ENCODE measurements at places on chromosomes 4 and X. TPM values are rescaled to one million over a fixed set of nuclear protein-coding genes. Genes with fewer than 3 reads are reported as not detected.

The CXorf49 gene
- polyA plus RNA-seq: not detected

The SH3BGRL gene
- 181 TPM for polyA plus RNA-seq

The CLDN34 gene
- not detected for polyA plus RNA-seq

The LONRF3 gene
- polyA plus RNA-seq: not detected

The PGAM4 gene
- 0.55 TPM for polyA plus RNA-seq

The IRS4 gene
- not detected for polyA plus RNA-seq

The L1CAM gene
- polyA plus RNA-seq: 1.4 TPM

The ETFDH gene
- polyA plus RNA-seq: 21.7 TPM

The BMPR1B gene
- polyA plus RNA-seq: 0.53 TPM

The FAM156A gene
- 38.3 TPM for polyA plus RNA-seq

The TLR2 gene
- not detected for polyA plus RNA-seq

The GABRA4 gene
- 0.45 TPM for polyA plus RNA-seq

The BMP3 gene
- polyA plus RNA-seq: 0.02 TPM

The SRPX gene
- polyA plus RNA-seq: 21.4 TPM

The EDA gene
- polyA plus RNA-seq: 0.56 TPM

The ZIC3 gene
- polyA plus RNA-seq: 1.8 TPM

The SHISA3 gene
- polyA plus RNA-seq: 12.7 TPM

The C4orf54 gene
- not detected for polyA plus RNA-seq

The ADGRG4 gene
- not detected for polyA plus RNA-seq

Data from cardiac muscle cell (in vitro differentiated cells and primary cell).